Vagina (tissue), 2 donors: ENCODE measurements at places on chromosomes 3 and 15. TPM values are rescaled to one million over a fixed set of nuclear protein-coding genes. Genes with fewer than 3 reads are reported as not detected.

DNA sequence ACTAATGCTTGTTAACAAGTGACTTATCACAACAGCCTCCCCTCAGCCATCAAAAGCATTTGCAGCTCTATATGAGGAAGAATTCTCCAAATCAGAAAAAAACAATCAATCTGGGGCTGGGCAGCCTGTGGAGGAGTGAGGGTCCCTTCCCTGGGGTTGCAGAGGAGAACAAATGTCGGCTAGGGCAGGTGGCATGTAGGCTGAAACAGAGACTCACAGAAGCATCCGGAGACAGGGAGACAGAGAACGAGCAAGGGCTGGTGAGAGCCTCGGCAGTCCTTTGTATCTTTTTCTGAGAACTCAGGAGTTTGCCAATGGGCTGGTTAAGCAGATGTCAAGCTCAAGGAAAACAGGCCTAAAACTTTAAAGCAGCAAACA lies 15.8 kb downstream of the ITGA11 start:
- peak; percentile 79 for DNase-seq

- no peak for DNase-seq
Measured at GRCh38 chr3:170419557-170420087, 954 bp downstream of the CLDN11 start.

- DNase-seq = peak; percentile 71
Measured at GRCh38 chr15:100334456-100334855, 7.3 kb downstream of the ADAMTS17 start.

DNA sequence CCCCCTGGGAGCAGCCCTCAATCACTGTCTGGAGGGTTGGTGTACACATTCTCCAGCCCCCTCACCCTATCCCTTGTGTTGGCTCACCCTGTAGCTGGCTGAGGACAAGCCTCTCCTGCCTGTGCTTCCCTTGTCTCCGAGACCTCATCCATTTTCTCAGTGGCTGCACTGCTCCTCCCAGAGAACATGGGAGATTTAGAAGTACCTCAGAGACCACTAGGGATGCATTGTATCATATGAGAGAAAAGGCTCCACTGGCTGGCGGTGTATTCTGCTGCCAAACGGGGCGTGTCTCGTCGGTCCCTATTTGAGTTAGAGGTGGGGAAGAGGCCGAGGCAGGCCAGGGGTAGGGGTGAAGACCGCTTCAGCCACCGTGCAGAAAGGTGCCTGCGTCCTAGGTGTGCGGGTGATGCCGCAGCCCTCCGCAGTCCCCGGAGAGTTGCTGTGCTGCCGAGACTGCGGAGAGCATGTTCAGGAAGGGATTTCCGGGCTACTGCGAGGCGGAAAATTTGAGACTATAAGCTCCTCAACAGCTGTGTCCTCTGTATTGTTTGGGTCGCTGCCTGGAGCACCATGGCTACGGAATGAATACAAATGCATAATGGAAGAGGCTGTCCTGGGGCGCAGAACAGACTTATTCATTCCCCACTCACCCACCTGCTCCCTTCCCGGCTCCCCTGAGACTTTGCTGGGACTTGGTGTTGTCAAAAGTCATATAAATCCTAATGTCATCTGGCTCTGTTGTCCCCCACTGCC lies 43.8 kb downstream of the SPSB4 start:
- DNase-seq = no peak

GRCh38 chr15:69412274-69412673 lies 1.9 kb upstream of the KIF23 start:
- no peak for DNase-seq

Gene ZNF80
- total RNA-seq = 0.74 TPM
